ENCODE measurements at places on chromosomes 5 and 9. TPM values are rescaled to one million over a fixed set of nuclear protein-coding genes. Genes with fewer than 3 reads are reported as not detected.

Gene PDZD2
- not detected for total RNA-seq

- no peak overlapping the region for H3K27ac ChIP-seq
- H3K4me1 ChIP-seq = no peaks in the 10 kb centered on the region
- H3K27me3 ChIP-seq = no peaks in the 10 kb centered on the region
- H3K36me3 ChIP-seq = no peaks in the 10 kb centered on the region
These were observed 111.3 kb upstream of the SAP30L start for GRCh38 chr5:154334406-154335064.

DNA sequence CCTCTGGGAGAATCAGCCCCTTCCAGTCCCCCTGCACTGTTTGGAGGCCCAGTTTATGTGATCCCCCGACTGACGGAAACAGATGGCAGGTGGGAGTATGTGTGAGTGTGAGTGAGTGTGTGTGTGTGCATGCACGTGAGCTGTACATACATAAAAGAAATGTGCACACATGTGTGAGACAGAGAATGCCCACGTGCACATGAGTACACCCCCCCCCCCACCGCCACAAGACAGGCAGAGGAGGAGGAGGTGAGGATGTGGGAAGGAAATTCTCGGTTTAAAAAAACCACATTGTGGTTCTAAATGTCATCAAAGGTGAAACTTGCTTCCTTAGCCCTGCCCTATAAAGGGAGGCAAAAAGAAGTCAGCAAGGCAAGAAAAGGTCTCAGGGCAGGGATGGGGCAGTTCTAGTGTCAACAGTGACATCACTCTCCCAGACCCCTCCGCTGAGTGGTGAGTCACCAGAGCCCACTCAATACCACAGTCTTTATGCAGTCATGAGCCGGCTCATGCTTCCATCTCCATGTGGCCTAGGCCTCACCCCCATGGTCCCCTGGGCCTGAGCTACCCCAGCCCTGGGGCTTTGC, 79.2 kb upstream of the HSPA9 start:
- DNase-seq = no peak
- no peaks in the 10 kb centered on the region for H3K27me3 ChIP-seq
- no peaks in the 10 kb centered on the region for H3K36me3 ChIP-seq
- no peak overlapping the region for H3K27ac ChIP-seq

GRCh38 chr5:124352312-124352711, 394.1 kb downstream of the ZNF608 start:
- H3K27me3 ChIP-seq = no peaks in the 10 kb centered on the region
- no peak for DNase-seq
- H3K4me3 ChIP-seq = no peak overlapping the region
- no peaks in the 10 kb centered on the region for H3K4me1 ChIP-seq
- H3K36me3 ChIP-seq = no peaks in the 10 kb centered on the region
- H3K27ac ChIP-seq = no peak overlapping the region

DNA sequence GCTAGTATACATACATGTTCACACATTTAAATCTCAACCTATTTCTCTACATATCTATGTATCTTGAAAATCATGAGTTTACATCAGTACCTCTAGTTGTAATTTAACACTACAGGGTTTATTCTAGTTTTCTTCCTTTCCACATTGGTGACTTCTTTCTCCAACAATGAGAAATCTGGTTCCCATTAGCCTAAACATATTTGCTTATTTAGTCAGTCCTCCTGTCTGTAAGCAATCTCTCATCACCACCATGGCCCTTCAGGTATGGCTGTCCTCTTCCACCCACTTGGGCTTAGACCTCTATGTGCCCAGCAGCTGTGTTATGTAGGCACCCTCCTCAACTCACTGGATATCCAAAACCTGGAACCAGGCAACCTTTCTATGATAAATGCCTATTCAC, 8.0 kb upstream of the SPATA31D1 start:
- no peaks in the 10 kb centered on the region for H3K27me3 ChIP-seq
- no peaks in the 10 kb centered on the region for H3K36me3 ChIP-seq
- no peak overlapping the region for H3K4me3 ChIP-seq
- H3K27ac ChIP-seq = no peak overlapping the region
- H3K4me1 ChIP-seq = no peaks in the 10 kb centered on the region

Measured in Karpas-422 (cell line).